ENCODE measurements at places on chromosomes 16 and 17.

DNA sequence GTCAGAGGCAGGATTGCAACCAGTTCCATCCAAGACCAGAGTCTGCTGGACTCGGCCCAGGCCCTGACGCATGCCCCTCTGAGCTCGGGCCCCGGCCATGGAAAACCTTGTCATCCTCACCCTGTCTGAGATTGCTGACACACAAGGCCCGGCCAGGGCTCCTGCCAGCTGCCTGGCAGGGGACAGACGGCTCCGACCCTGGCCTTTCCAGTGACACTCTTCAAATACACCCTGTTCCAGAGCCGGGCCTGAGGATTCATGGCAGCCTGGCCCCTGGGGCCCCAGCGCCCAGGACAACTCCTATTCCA lies 3.2 kb upstream of the PABPN1L start:
- no peak for DNase-seq

- DNase-seq: no peak
These were observed 590 bp upstream of the CD79B start for GRCh38 chr17:63932721-63933120.

DNA sequence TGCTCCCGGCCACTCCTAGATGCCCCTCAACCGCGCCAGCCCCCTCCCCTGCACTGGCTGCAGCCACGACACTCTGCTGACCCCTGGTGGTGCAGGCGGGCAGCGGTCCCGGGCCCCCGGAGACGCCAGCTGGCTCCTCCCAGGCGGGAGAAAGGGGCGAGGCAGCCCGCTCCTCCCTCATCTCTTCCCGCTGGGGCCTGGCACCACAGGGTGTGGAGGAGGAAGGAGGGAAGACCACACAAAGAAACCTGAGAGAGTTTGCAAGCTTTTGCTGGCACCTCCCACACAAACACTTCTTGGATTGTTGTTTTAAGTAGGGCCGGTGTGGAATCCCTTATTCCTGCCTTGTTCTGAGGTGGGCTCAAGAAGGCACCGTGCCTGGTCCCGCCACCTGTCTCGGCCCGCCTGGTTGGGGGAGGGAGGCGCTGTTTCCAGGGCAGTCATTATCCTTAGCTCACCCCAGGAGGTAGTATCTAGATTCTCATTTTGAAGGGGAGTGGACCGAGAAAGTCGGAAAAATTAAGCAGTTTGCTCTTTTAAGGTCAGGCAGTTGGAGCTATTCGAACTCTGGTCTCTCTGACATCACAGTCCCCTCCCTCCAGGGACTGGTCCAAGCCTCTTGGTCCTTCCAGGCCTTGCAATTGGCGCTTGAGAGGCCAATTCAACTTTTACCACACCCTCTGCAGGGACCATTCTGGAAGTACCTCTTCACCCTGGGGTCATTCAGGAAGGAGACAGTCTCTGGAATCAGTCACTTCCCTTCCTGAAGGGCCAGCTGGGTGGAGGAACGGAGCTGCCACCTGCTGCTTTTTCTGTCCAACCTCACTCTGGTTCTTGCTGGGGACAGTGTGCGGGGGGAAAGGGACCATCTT lies 959 bp upstream of the ANKRD13B start:
- DNase-seq: no peak

- DNase-seq: no peak
These were observed 691 bp upstream of the TMEM98 start for GRCh38 chr17:32927201-32927723.

DNA sequence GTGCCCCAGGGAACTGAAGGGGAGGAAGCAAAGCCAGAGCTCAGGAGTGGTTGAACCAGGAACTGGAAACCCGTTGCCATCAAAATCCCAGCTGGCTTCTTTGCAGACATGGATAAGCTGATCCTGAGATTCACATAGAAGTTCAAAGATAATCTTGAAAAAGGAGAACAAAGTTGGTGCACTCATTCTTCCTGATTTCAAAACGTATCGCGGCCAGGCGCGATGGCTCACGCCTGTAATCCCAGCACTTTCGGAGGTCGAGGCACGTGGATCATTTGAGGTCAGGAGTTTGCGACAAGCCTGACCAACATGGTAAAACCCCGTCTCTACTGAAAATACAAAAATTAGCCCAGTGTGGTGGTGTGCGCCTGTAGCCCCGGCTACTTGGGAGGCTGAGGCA lies 7.1 kb downstream of the RAP1GAP2 start:
- DNase-seq: no peak

Measured in AG04449 (cell line).